Activated naive CD4-positive, alpha-beta T cell treated with anti-CD3 and anti-CD28 coated beads for 36 hours (primary cell): ENCODE measurements at places on chromosomes 2 and 18. TPM values are rescaled to one million over a fixed set of nuclear protein-coding genes. Genes with fewer than 3 reads are reported as not detected.

DPP10 gene
- total RNA-seq = not detected

C1GALT1C1L gene
- not detected for total RNA-seq

LYG1 gene
- total RNA-seq = 0.36 TPM

SERPINB5 gene
- total RNA-seq = not detected

MATN3 gene
- not detected for total RNA-seq

- no peaks in the 10 kb centered on the region for H3K36me3 ChIP-seq
- no peak overlapping the region for H3K27ac ChIP-seq
- H3K27me3 ChIP-seq = peaks cover 4% of the 10 kb centered on the region
- H3K4me1 ChIP-seq = no peaks in the 10 kb centered on the region
- no peak for DNase-seq
Observed at GRCh38 chr18:55403421-55403949, 184.5 kb downstream of the TCF4 start.

GRCh38 chr2:5730386-5730785 is 38.2 kb downstream of the SOX11 start:
- peaks cover 11% of the 10 kb centered on the region for H3K27me3 ChIP-seq
- H3K36me3 ChIP-seq = no peaks in the 10 kb centered on the region
- no peak overlapping the region for H3K4me3 ChIP-seq
- peaks cover 4% of the 10 kb centered on the region for H3K4me1 ChIP-seq

DNA sequence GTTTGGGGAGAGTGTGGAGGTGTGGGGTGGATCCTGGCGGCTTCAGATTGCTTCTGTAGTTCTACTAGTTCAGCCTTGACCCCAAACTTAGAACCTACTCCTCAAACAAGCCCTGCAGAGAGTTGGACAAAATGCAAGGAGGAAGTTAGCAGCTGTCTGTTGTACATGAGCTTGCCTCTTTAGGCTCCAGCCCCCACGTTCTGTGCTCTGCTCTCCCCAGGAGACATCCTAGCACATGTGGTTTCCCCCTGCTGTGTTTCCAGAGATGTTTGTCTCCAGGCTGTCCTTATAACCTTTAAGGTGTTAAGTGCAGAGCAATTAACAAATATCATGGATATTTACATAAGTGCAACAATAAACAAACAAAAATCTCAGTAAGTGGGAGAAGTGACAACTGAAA is 111.1 kb downstream of the ACOXL start:
- no peak overlapping the region for H3K27ac ChIP-seq
- peaks cover 55% of the 10 kb centered on the region for H3K4me1 ChIP-seq
- no peaks in the 10 kb centered on the region for H3K36me3 ChIP-seq
- H3K27me3 ChIP-seq = peaks cover 25% of the 10 kb centered on the region

DNA sequence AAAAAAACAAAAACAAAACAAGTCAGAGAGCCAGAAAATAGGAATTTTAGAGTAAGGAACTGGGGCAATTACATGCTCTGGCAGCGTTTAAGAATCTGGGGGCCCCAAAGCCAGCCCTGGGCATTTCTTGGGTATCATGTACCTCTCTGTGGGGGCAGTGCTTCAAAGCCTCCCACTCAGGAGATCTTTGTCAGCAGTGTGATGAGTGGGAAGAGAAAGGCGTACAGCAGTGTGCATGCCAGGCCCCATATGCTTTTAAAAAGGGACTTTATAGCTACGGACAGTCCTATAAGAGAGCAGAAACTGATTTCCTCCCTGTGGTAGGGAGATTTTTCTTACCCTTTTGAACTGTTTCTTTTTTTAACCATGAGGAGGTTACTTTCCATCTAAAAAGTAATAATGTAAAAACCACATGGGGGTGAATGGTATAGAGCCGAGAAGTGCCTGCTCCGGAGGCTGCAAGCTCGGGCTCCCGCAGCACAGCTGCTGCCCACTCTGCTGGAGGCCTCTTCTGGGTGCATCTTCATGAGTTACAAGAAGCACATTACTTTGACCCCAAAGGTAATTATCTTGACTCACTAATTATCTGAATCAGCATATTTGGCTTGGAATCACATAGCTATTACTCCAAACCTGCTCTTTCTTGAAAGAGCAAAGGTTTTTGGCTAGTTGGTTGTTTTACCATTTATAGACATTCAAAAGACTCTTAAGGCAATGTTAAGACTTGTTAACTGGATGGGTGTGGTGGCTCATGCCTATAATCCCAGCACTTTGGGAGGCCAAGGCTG is 46.4 kb downstream of the PROC start:
- H3K36me3 ChIP-seq = peaks cover 20% of the 10 kb centered on the region
- no peak for DNase-seq
- no peaks in the 10 kb centered on the region for H3K27me3 ChIP-seq
- no peak overlapping the region for H3K27ac ChIP-seq
- H3K4me3 ChIP-seq = no peak overlapping the region

DNA sequence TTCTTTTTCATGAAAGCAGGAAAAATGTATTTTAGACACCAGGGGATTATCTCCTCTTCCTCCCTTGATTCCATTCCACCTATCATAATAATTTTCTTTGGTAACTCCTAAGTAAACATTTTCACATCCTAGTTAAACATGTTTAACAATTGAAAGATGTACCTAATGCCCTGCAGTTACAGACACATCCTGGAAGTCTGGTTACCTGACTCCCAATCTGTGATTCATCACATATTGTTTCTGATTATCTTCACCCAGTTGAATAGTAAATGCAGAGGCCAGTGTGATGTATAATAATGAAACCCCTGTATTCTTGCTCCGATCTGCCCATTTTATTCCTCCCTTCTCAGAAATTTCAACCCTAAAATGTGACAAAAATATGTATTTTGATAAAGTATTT is 1237.6 kb upstream of the LRRTM1 start:
- H3K27me3 ChIP-seq = no peaks in the 10 kb centered on the region
- H3K4me3 ChIP-seq = no peak overlapping the region
- H3K36me3 ChIP-seq = no peaks in the 10 kb centered on the region

DNA sequence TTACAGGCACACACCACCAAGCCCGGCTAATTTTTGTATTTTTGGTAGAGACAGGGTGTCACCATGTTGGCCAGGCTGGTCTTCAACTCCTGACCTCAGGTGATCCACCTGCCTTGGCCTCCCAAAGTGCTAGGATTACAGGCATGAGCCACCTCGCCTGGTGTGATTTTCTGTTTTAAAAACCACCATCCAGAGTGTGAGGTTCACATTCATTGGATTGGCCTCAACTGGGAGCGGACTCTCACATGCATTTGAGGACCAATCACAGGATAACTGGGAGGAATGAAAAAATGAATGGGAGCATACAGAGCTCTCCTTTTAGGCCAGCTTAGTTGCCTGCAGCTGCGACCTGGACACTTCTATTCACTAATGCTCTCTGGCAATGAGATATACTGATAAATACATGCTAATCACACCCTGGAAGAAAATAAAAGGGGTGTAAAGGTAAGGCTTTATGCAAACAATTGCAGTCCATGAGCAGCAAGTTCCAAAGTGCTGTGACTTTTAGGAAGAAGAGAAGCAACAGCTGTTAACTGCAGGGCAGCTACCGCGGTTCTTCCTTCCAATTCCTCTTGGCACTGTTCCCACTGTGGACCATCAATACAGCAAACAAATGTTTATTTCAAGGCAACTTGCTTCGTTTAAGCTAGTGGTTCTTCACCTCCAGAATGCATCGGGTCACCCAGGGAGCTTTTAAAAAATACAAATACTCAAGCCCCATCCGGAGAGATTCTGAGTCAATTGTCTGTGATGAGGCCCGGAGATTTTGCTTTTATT is 49.5 kb upstream of the FZD5 start:
- H3K36me3 ChIP-seq = peaks cover 4% of the 10 kb centered on the region
- no peak overlapping the region for H3K4me3 ChIP-seq
- no peak overlapping the region for H3K27ac ChIP-seq
- no peaks in the 10 kb centered on the region for H3K4me1 ChIP-seq
- DNase-seq = no peak

- no peaks in the 10 kb centered on the region for H3K36me3 ChIP-seq
- no peak overlapping the region for H3K27ac ChIP-seq
- no peak for DNase-seq
- H3K27me3 ChIP-seq = no peaks in the 10 kb centered on the region
- peaks cover 14% of the 10 kb centered on the region for H3K4me1 ChIP-seq
Observed at GRCh38 chr2:7510353-7510752, 593.1 kb downstream of the RNF144A start.

GRCh38 chr2:88530081-88530480 is 77.6 kb upstream of the FOXI3 start:
- no peak overlapping the region for H3K4me3 ChIP-seq
- no peaks in the 10 kb centered on the region for H3K4me1 ChIP-seq
- no peak for DNase-seq

GRCh38 chr2:1802469-1803216 is 58.3 kb upstream of the PXDN start:
- H3K36me3 ChIP-seq = no peaks in the 10 kb centered on the region
- no peak overlapping the region for H3K27ac ChIP-seq
- H3K27me3 ChIP-seq = no peaks in the 10 kb centered on the region
- no peaks in the 10 kb centered on the region for H3K4me1 ChIP-seq

GRCh38 chr2:204680576-204680975 is 135.3 kb downstream of the PARD3B start:
- no peaks in the 10 kb centered on the region for H3K36me3 ChIP-seq
- H3K4me1 ChIP-seq = no peaks in the 10 kb centered on the region
- H3K4me3 ChIP-seq = no peak overlapping the region
- H3K27me3 ChIP-seq = no peaks in the 10 kb centered on the region
- H3K27ac ChIP-seq = no peak overlapping the region

GRCh38 chr2:236603361-236604015 is 33.9 kb downstream of the ACKR3 start:
- no peak for DNase-seq
- no peaks in the 10 kb centered on the region for H3K4me1 ChIP-seq
- no peak overlapping the region for H3K4me3 ChIP-seq
- H3K27me3 ChIP-seq = peaks cover 19% of the 10 kb centered on the region
- no peaks in the 10 kb centered on the region for H3K36me3 ChIP-seq
- H3K27ac ChIP-seq = no peak overlapping the region

DNA sequence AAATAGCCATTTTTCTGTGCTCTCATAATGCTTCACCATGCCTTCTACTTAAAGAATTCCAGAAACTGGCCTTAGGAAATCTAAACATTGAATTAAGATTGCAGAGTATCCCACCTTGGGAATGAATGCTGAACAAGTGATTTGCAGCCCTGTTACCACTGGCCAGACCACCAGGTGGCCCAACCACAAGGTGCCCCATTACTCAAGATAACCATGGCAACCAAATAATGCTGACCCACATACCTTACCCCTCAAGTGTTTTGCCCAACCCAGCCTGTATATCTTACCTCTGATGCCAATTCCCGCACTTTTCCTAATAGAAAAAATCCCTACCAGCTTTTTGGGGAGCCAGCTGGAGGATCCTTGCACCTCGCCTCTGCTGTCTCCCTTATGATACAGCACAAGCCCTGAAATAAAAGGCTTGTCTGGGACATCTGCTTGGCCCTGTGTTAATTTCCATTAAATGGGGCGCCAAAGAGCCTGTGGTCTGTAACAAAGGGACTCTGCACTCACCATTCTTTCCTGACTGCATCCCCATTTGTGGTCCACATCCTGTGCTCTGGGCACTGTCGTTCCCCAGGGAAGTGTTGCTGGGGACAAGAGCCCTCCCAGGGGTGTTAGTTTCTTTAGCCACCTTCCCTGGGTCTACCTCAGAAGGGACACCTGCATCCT is 17.3 kb upstream of the KCNF1 start:
- H3K36me3 ChIP-seq = no peaks in the 10 kb centered on the region
- H3K4me3 ChIP-seq = no peak overlapping the region
- peaks cover 6% of the 10 kb centered on the region for H3K27me3 ChIP-seq
- DNase-seq = no peak
- H3K4me1 ChIP-seq = no peaks in the 10 kb centered on the region

GRCh38 chr2:197878792-197879191 is 74.4 kb downstream of the PLCL1 start:
- no peak overlapping the region for H3K27ac ChIP-seq
- no peaks in the 10 kb centered on the region for H3K27me3 ChIP-seq
- DNase-seq = no peak
- H3K4me1 ChIP-seq = peaks cover 55% of the 10 kb centered on the region

- H3K27me3 ChIP-seq = no peaks in the 10 kb centered on the region
- no peak for DNase-seq
- no peaks in the 10 kb centered on the region for H3K36me3 ChIP-seq
- H3K27ac ChIP-seq = no peak overlapping the region
- H3K4me1 ChIP-seq = peaks cover 7% of the 10 kb centered on the region
Observed at GRCh38 chr2:7094231-7094741, 177.1 kb downstream of the RNF144A start.

GRCh38 chr18:58605027-58606020 is 23.6 kb downstream of the ALPK2 start:
- no peaks in the 10 kb centered on the region for H3K27me3 ChIP-seq
- H3K4me1 ChIP-seq = peaks cover 60% of the 10 kb centered on the region
- H3K4me3 ChIP-seq = no peak overlapping the region
- peak; percentile 84 for DNase-seq

- peaks cover 6% of the 10 kb centered on the region for H3K36me3 ChIP-seq
- H3K4me1 ChIP-seq = no peaks in the 10 kb centered on the region
- DNase-seq = no peak
- no peak overlapping the region for H3K4me3 ChIP-seq
Observed at GRCh38 chr2:3177891-3178577, 199.6 kb downstream of the EIPR1 start.

GRCh38 chr2:181141676-181142075 is 161.3 kb downstream of the UBE2E3 start:
- DNase-seq = no peak
- H3K27me3 ChIP-seq = no peaks in the 10 kb centered on the region
- H3K4me1 ChIP-seq = peaks cover 64% of the 10 kb centered on the region
- peak overlapping the region; percentile 68 for H3K4me3 ChIP-seq
- peaks cover 9% of the 10 kb centered on the region for H3K36me3 ChIP-seq

GRCh38 chr2:75959724-75960471 is 249.2 kb upstream of the GCFC2 start:
- H3K4me3 ChIP-seq = no peak overlapping the region
- no peak for DNase-seq
- no peaks in the 10 kb centered on the region for H3K27me3 ChIP-seq
- no peaks in the 10 kb centered on the region for H3K4me1 ChIP-seq

DNA sequence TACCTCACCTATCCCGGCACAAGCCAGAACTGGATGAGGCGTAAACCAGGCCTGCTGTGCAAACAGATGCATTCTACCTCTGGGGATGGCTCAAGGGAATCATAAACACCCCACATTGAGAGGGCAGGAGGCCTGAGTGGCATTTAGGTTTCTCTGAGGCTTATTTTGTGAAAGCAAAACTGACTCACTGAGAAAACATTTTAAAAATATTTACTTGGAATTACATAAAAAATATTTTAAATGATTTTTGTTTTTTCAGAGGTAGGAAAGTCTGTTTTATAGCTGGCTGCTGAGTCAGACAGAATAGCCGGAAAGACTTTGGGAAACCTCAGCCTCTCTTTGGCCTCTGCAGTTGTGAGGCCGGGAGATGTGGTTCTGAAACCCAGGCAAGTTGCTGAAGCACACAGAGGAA is 244.1 kb downstream of the NCKAP5 start:
- no peak overlapping the region for H3K27ac ChIP-seq
- DNase-seq = no peak

GRCh38 chr2:190136259-190136658 is 73.7 kb upstream of the MSTN start:
- H3K4me3 ChIP-seq = no peak overlapping the region
- DNase-seq = no peak
- H3K27ac ChIP-seq = no peak overlapping the region

GRCh38 chr2:202185156-202185555 is 53.2 kb downstream of the SUMO1 start:
- DNase-seq = no peak
- no peak overlapping the region for H3K27ac ChIP-seq
- no peaks in the 10 kb centered on the region for H3K36me3 ChIP-seq
- no peaks in the 10 kb centered on the region for H3K4me1 ChIP-seq
- peaks cover 4% of the 10 kb centered on the region for H3K27me3 ChIP-seq
- no peak overlapping the region for H3K4me3 ChIP-seq
